ENCODE measurements at places on chromosomes 3 and 15.

DNA sequence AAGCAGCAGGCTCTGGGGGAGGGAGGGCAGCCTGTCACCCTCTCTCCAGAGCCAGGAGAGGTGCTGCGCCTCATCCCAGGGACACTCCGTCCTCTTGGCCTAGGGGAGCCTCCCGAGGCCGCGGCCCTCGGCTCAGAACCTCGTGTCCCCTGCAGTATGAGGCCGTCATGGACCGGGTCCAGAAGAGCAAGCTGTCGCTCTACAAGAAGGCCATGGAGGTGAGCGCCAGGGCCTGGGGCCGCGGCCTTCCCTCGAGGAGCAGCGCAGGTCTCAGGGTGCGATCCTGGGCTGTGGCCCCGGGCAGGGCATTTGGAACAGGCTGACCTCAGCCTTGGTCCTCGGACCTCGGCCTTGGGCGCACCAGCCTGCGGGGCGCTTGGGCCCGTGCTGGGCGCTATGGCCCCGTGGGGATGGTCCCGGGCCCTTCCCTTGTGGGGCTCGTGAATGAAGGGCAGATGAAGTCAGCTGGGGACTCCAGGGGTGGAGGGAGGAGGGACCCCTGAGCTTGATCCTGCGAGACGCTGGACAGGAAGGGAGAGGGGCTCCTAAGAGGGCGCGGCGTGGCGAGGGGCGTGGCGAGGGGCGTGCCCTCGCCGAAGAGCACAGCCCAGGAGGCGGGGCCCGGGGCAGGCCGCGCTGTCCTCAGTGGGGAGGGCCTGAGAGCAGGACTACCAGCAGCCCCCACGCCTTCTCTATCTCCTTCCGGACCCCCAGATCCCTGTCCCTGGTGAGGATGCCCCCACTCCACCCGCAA, 32.9 kb downstream of the PSTPIP1 start:
- no peak for DNase-seq

DNA sequence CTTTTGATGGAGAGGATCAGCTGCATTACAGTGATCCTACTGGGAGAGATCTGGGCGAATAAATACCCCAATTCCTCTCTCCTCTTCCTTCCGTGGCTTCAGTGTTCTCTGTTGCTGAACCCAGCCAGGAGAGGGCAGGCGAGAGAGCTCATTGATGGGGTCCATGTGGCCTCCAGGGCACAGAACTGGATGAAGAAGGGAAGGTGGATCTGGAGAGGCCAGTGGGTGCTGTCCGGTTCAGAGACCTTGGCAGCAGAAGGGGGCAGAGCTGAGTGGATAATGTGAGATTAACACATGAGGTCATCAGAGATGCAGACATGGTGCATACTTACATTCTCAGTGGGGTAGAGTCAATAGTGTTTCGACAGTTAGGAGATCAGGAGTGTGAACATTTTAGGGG, 193.6 kb downstream of the CLSTN2 start:
- DNase-seq = no peak

GRCh38 chr3:177646749-177647148, 449.5 kb upstream of the TBL1XR1 start:
- DNase-seq = no peak

- DNase-seq = no peak
Observed at GRCh38 chr3:102169915-102170479, 264.8 kb upstream of the ZPLD1 start.

DNA sequence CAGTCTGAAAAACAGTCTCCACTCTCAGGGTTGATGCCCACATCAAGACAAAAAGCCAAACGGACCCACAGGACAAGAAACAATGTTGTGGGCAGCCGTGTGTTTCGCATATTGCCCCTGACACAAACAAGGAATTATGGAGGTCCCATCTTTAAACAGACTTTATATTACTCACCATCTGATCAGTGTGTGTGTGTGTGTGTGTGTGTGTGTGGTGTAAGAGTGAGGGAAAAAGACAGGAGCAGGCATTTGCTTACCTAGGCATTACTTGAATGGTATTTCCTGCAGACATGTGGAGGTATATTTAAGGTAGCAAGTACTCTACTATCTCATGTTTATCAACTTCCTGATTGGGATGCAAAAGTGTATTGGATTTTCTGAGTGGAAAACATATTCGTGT, 136.3 kb downstream of the TMCO5A start:
- DNase-seq = no peak

DNA sequence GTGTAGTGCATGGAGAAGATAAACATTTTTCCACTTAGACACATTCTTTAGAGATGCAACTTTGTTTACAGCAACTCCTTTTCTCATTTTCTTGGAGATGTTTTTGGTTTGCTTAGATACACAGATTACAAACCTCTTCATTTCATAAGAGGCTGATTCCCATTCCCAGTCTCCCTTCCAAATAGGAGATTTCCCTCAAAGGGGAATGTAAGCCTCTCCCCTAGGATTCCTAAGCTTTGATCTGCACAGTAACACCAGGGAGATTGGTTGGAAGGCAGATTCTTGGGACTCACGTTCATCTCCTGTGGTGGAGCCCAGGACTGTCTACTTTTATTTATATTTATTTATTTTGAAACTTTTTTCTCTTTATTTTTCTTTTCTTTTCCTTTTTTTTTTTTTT, 63.2 kb downstream of the MCTP2 start:
- no peak for DNase-seq

- DNase-seq = no peak
Observed at GRCh38 chr15:90270502-90271150, 5.2 kb downstream of the NGRN start.

GRCh38 chr15:85691350-85692240, 103.1 kb downstream of the KLHL25 start:
- DNase-seq = no peak

- no peak for DNase-seq
Observed at GRCh38 chr15:59376733-59377132, 4.1 kb upstream of the MYO1E start.

DNA sequence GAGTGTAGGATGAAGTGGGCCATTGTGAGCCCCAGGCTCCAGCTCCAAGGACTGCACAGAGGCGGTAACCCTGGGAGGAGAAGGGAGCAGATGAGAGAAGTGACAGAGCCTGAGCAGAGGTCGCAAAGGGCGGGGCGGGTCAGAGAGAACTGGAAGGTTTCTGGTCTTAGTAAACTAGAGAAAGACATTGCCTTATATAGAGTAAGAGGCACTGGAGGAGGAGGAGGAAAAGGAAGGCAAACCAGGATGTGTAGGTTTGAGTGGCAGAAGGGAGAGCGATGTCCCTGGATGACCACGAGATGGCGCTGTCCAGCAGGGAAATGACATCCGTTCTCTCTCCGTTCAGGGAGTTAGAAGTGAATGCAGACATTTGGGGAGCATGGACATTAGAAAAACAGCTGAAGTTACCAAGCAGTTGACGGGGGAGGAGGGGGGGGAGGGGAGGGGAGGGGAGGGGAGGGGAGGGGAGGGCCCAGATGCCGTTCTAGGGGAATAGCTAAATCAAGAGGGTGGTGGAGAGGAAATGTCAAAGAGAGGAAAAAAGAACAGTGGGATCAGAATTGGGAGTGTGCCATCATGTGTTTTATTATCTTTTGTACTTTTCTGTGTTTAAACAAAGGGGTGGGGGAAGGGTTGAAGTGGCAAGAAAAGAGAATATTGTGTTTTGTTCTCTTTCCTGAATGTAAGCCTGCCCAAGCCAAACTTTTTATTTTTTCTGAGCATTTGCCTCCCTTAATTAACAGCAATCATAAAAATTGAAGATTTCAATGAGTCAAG, 48.8 kb downstream of the STARD5 start:
- DNase-seq = peak; percentile 31

DNA sequence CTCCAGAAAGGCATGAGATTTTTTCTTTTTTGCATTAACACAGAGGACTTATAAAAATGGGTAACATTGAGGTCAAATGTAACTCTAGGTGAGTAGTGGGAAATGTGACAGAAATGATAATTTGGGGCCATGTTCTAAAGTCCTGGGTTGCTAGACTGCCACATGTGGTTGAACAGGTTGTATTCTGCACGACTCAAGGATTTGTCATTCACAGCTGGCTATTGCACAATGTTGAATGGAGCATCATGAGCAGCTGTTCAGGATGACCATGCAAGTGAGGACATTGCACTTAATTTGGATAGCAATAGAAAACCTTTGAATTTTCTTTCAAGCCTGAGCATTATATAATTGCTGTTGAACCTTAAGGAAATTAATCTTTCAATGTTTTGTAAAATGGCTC, 396.6 kb downstream of the NAALADL2 start:
- DNase-seq = no peak

DNA sequence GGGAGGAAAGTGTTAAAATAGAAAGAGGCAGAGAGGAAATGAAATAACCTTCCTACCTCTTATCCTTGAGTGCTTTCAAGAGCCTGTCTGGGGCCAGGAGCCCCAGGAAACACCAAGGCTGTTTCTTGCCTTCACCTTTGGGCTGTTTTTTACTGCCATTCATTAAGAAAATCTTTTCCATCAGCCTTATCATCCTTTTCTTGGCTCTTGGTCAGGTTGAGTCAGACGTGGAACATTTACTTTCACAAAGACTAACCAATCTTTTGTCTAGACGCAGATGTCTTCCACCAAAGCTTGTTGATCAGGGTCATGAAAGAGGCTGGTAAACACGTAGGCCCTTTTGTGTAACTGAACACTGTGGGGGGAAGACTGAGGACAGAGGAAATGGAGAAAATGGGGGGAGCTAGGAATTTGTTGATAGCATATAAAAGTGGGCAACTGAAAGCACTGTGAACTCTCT, 151.0 kb upstream of the THBS1 start:
- DNase-seq = no peak

- no peak for DNase-seq
Observed at GRCh38 chr3:95627697-95628096, 1186.7 kb upstream of the EPHA6 start.

DNA sequence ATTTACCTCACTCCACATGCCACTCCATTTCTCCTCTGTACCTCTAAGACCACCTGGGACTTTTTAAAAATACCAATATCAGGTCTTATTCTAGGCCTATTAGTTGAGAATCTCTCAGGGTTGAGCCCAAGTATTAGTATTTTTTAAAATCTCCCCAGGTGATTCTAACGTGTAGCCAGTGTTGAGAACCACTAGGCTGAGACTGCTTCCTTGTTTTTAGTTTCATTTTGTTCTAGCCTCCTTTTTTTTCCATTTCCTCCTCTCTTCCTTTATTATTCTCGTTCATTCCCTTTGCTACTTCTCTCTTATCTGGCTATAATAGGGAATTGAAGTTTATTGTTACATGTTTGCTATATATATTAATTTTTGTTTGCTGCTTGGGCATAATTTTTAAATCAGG, 217.8 kb upstream of the CD96 start:
- no peak for DNase-seq

DNA sequence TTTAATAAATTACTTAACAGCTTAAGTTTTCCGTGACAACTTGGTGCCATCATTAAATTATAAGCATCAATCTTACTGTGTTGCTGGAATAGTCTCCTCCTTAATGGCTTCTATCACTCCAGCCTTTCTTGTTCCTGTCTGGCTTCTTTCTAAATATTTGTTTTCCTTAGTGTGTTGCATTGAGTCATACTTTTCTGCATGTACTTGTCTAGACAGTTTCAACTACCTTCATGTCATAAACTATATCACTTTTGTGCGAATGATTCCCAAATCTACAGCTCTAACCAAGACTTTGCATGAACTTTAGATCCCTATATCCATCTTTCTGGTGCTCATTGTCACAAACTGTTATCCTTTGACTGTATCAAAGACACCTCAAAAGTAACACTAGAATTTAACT, 78.4 kb downstream of the AKAP13 start:
- DNase-seq = no peak

DNA sequence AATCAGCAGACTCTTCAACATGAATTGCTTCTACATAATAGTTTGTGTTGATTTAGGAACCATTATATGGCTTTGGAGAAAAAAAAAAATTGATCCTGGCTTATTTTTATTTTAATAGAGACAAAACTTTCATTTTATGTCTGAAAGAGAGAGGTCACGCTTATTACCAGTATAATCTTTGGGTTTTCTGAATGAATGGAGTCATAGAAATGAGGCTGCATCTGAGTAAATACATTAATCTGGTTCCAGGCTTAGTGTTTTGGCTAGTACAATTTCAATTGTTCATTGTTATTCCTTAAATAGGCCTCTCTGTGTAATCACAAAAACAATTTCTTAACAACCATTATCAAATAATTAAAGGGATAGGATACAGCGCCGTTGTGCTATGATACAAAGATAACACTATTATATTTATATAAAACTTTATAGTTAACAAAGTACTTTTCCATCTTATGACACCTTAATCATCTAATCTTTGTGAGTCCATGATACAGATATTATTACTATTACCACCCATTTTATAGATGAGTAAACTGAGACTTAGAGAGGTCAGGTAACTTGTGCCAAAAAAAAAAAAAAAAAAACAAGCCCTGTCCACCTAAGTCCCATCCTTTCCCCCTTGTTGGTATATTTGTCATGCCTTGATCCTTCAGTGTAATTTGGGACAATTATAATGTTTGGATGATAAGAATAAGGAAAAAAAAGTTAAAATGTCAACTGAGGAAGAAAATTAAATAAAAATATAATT, 41.8 kb upstream of the GOLM2 start:
- no peak for DNase-seq

DNA sequence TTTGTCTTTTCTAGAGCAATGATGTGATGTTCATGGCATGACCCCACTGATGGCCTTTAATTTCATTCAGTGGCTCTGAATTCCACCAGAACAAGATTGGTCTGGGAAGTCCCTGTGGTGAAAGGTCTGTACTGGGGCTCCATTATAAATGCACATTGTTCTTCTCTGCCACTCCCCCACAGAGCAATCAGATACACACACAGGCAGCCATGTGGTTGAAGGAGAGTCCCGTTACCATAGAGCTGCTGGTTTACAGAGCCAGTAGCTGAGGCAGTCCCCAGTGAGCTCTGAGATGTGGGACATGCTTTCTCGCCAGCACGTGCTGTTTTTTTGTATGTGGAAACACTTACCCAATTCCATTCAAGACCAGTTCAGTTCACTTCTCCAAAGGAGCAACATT, 172.7 kb upstream of the TRIM42 start:
- DNase-seq = no peak

DNA sequence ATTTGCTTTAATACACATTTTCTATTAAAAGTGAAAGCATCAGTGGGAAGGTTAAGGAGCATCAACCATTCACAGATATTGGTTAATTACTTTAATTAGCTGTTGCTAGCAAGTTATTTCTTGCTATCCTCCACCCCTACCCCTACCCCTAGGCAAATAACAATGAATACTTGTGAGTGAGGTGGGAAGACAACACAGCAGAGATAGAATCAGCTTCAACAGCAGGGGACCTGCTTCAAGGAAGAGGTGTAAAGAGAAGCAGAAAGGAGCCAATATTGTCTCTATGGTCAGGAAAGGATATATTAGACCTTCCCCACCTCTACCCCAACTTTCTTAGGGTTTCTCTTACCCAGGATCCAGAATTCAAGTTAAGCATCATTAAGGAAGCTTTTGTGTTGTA, 149.4 kb downstream of the SNRK start:
- no peak for DNase-seq

GRCh38 chr15:65910341-65910740, 41.0 kb downstream of the RAB11A start:
- DNase-seq = no peak

DNA sequence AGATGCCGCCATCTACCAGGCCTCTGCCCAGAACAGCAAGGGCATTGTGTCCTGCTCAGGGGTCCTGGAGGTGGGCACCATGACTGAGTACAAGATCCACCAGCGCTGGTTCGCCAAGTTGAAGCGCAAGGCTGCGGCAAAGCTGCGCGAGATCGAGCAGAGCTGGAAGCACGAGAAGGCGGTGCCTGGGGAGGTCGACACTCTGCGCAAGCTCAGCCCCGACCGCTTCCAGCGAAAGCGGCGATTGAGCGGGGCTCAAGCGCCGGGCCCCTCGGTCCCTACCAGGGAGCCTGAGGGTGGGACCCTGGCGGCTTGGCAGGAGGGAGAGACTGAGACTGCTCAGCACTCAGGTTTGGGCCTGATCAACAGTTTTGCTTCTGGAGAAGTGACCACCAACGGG, 22.6 kb downstream of the ALPK3 start:
- DNase-seq = no peak

Data from T1000 (cell line).